ENCODE measurements at places on chromosomes 16 and 17.

DNA sequence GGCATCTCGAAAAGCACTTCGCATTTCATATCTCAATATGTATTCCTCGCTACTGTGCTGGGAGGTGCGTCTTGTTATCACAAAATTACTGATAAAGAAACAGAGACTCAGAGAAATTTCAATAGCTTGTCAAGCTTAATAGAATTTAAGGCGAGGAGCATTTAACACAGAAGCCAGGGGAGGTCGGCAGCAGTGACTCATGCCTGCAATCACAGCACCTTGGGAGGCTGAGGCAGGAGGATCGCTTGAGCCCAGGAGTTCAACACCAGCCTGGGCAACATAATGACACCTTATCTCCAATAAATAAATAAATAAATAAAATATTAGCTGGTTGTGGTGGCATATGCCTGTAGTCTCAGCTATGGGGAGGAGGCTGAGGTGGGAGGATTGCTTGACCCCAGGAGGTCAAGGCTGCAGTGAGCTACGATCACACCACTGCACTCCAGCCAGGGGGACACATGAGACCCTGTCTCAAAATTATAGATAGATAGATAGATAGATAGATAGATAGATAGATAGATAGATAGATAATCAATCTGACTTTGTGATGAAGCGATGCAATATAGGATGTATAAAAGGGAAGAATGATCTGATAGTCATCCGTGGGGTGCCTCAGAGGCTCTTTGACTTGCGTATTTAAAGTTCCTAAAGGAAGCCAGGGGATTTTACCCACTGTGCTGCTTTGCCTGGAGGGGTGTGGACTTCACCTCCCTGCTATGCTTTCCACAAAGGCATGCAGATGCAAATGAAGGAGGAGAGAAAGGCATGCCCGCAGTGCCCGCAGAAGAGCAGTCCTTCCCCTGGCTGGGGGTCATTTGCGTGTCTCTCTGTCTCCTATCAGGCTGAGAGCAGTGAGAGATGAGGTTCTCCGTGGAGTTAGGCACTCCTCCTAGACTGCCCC, 15.9 kb upstream of the USP10 start:
- no peak for DNase-seq

- peak; percentile 30 for DNase-seq
Measured at GRCh38 chr17:17088541-17089525, 46.6 kb downstream of the MPRIP start.

GRCh38 chr17:44039829-44040635, 25.3 kb upstream of the TMEM101 start:
- no peak for DNase-seq

- no peak for DNase-seq
Measured at GRCh38 chr16:88613-89012, 10.6 kb downstream of the MPG start.

GRCh38 chr17:44940317-44940716, 7.3 kb downstream of the KIF18B start:
- DNase-seq = no peak

DNA sequence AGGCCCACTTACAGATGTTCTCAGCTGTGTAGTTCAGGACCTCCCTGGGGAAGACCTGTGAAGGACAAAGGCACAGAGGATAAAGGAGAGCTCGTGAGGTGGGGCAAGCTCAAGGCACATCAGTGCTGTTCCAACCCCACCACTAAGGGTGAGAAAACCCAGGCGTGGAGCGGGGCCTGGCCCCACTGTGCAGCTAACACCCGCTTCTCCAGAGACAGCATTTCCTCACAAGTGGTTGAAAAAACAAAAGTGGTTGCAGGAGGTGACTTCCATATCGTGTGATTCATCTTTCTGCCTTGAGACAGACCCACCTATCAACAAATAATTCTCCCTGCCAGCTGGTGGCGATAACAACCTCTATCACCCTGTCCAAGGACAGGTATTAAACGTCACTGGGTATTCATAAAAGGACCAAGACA, 30.0 kb downstream of the SNN start:
- peak; percentile 31 for DNase-seq

- DNase-seq = no peak
Measured at GRCh38 chr16:17512636-17513220, 42.0 kb upstream of the XYLT1 start.

- DNase-seq = no peak
Measured at GRCh38 chr17:43578699-43579565, 32.8 kb upstream of the ETV4 start.

DNA sequence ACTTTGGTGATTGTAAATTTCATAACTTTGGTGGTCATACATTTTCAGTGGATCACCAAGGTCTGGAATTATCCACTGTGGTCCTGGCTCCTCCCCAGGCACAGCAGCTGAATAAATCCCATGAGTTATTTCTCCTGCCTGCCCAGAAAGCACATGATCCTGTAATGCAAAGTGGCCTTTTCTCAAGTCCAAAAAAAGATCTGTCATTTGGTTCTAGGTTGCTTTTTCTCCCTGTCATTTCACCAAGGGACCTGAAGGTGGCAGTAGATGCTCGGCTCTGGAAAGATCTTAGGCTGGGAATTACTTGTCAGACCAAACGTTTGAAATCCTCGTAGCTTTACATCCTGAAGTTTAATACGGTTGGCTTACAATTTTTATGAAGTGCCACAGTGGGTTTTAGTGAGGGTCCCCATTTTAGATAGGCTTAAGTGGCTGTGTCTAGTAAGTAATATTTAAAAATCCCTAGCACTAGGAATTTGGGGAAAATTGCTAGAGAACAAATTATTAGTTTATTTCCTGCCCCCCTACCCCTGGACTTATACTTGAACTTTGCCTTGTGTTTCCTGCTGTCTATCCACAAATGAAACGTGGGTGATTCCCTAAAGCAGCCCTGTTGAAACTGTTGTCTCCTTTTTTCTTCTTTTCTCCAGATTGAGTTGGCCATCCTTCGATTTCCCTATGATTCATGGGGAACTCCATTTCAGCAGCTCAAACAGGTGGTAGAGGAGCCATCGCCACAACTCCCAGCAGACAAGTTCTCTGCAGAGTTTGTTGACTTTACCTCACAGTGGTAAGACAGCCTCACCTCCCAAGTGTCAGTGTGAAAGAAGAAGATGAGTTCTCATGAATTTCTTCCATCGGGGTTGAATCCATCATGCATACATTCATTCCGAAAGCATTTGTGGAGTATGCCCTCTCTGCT, 111.7 kb downstream of the MAP2K6 start:
- peak; percentile 72 for DNase-seq

GRCh38 chr16:81397058-81397878, 47.3 kb upstream of the CMIP start:
- DNase-seq = no peak

DNA sequence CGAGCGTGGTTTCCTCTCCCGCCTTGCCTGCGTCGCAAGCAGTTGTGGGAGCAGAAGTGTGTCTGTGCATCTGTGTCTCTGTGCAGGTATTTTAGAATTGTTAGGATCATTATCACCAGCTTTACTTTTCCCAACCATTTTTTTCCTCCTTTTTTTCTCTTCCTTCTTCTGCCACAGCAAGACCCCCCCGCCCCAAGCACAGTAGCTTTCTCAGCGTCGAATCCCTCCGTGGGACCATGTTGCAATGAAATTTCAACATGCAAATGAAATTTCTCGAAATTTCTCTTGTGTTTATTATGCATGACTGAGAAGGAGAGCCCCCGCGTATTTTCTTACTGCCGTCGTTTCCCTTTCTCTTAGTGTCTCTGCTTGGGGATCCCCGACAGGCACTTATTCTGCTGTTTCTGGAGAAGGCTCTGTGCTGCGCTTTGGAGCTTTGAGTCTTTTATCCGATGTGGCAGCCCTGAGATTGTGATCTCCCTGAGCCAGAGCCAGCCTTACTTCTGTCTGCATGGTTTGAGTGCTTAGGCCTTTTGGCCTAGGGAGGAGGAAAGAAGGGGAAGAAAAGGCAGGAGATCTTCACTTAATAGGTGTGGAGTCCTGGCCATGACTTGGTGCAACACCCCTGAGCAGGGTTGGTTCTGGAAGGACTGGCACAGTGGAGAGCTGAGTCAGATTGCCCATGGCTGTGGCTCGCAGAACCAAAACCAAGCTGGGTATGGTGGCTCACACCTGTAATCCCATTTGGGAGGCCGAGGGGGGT, 5.0 kb downstream of the ARMC7 start:
- DNase-seq = peak; percentile 56

DNA sequence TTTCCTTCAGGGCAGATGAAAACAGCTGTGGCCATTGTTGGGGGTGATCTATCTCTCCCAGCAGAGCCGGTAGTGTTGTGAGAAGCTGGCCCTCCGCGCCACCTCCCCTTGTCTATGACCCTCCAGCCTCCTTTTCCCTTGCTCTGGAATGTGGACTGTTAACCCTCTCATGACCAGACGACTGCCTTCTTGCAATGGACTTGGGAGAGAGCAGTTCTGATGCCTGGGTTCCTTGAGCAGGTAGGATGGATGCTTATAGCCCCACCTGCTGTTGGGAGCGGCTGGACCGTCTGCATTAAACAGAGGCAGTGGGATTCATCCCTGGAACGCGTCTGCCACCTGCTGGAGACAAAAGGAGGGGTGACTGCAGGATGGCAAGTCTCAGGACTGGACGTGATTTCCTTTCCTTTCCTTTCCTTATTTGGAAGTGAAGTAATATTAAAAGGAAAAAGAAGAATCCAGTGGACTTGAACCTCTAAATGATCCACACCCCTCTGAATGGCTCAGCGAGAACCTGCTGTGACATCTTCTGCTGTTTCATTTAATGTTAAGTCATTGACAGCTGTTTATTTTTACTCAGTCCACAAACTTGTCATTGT, 1.8 kb upstream of the SOST start:
- DNase-seq = peak; percentile 92

GRCh38 chr17:72591289-72592241, 470.7 kb downstream of the SOX9 start:
- peak; percentile 17 for DNase-seq

GRCh38 chr16:72029567-72030271, 21.2 kb downstream of the DHODH start:
- no peak for DNase-seq

DNA sequence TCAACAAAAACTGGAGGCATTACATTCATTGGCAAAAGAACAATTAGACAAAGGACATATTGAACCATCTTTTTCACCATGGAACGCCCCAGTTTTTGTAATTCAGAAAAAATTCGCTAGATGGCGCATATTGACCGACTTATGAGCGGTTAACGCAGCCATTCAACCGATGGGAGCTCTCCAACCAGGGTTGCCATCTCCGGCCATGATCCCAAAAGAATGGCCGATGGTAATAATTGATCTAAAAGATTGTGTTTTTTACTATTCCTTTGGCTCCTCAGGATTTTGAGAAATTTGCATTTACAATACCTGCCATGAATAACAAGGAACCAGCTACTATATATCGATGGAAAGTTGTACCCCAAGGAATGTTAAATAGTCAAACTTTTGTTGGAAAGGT, 21.4 kb downstream of the ALOX15B start:
- peak; percentile 91 for DNase-seq
